ENCODE measurements at places on chromosomes 16 and 17. TPM values are rescaled to one million over a fixed set of nuclear protein-coding genes. Genes with fewer than 3 reads are reported as not detected.

The NETO2 gene
- 10.6 TPM for total RNA-seq

The PRSS36 gene
- total RNA-seq, result 1.3 TPM

The SULT1A2 gene
- 0.12 TPM for total RNA-seq

The PLLP gene
- 2.1 TPM for total RNA-seq

The PRAC2 gene
- not detected for total RNA-seq

All from GM23338 (cell line).